ENCODE measurements at places on chromosomes 5 and 9.

DNA sequence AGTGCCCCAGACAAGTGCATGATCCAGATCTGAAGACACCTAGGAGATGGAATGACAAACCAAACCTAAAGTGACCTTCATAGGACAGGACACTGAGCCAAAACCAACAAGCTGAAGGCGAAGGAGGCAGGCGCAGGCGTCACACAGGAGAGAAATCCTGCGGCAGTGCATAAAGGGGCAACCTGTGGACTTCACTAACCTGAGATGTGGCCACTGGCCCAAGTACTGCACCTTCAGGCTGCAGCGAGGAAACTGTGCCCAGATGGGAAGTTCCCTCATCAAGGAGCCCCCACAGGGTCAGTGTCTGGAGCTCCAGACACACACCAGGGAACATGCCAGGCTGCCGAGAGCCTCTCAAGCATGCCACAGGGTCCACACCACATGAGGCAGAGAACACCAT lies 3.7 kb downstream of the IPPK start:
- no peak for DNase-seq

GRCh38 chr5:101253096-101253495 lies 350.0 kb upstream of the ST8SIA4 start:
- no peak for DNase-seq

DNA sequence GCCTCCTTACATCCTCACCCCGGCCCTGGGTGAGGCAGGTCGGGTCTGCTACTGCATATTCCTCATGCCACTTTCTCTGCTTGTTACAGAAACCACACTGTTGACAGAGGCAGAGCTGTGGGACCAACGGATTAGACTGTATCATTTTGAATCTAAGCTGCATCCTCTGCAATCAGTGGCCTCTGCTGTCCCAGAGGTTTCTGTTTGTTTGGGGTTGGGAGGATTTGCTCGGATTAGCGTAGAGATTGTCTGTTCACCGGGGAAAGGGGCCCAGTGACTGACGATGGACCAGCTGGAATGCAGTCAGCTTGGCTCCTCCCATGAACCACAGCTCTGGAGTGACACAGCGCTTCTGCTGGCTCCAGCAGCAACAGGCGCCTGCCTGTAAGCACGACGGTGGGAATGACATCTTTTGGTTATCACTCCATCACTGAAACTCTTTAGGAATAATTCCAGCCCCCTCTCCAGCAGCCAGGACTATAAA lies 37.3 kb upstream of the ADRA1B start:
- DNase-seq: peak; percentile 79

DNA sequence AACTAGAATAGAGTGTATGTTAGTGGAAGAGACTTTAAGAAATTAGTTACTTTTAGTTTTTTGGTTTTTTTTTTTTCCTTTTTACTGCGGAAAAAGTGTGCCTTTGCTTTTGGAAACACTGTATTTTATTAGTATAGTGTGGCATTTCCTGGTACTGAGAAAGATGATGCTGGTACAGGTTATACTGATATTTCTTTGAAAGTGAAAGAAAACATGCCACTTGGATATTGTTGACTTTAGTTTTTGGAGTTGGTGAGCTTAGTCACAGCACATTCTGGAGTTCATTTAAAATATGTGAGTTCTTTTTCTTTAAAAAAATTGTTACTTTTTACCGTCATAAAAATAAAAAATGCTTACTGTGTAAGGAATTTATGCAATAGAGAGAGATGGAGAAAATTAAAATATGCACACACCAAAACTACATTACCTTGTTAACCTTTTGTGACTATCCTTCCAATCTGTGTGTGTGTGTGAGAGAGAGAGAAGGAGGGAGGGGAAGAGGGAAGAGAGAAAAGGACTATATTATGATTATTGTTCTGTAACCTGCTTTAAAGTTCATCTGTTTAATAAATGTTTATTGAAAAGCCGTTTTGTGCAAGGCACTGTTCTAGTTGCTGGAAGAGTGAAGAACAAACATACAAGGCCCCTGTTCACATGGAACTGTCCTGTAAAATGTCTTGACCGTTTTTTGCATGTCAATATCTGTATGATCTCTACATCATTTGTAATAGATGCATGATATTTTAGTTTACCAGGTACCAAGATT lies 1.9 kb downstream of the UGCG start:
- no peak for DNase-seq

DNA sequence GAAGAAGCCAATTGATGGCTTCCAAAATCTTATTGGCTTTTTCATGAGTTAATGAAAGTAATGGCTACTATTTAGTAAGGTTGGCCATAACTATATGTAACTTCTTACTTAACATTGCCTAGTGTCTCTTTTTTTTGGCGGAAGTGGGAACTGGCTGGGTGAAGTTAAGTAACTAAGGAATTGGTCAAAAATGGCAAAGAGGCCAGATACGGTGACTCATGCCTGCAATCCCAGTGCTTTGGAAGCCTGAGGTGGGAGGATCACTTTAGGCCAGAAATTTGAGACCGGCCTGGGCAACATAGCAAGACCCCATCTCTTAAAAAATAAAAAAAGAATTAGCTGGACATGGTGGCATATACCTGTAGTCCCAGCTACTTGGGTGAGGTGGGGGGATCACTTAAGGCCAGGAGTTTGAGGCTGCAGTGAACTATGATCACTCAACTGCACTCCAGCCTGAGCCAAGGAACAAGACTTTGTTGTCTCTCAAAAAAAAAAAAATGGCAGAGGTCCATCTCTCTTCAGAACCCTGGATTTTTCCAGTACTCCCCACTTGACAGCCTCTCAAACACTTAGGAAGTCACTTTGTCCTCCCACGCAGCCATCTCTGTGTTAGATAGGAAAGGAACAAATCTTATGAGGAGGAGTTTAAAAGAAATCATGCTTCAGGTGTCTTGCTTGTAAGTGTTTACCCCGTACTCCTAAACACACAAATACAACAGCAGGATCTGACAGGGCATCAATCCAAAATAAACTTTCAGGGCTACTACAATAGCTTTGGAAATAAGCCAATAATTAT lies 75.7 kb downstream of the TEK start:
- DNase-seq: no peak

DNA sequence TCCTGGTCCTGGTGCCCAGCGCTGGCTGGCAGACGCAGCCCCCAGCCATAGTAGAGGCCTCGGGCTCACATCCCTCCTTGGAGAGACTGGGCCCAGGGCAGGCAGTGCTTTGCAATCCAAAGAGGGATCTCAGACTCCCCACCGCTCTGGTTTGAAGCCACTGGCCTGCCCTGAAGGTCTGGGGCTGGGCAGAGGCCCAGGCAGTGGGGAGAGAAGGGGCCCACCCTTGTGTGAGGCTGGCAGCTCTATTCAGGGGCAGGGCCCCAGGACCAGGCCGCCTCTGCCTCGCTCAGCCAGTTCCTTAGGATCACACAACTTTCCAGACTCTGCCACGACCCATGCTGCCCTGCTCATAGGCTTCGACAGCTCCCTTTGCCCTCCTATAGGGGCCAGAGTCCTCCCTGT lies 10.7 kb upstream of the SEC16A start:
- no peak for DNase-seq

DNA sequence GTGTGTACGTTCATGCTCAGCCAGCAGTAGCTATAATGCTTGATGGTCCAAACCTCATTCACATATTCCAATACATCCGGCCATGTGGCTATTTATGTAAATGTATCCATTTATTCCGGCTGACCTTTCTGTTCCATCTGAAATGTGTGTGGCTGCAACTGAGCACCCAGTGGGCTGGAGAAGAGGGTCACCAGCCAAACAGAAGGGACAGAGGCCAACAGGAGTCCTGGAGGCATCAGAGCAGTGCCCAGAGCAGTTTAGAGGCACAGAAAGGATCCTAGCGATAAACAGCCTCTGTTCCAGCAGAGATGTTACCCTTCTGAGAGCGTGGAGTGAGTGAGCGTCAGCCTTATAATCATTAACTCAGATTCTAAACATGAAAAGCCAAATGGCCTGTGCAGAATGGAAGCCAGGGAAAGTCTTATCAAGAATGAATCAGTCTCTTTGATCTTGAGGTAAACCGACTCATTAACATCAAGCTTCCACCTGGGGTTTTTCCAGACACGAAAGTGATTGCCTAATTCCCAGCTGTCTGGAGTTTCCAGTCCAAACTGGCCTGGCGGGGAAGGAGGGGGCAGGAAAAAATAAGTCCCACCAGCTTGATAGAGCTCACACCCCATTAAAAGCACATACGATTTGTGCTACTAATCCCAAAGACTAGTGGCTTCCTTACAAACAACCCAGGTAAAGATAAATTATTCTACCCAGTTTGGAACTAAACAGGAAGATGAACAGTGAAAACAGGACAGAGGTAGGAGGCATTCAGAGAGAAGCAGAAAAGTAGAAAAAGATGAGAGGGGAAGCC lies 55.7 kb downstream of the SUSD1 start:
- DNase-seq: no peak

GRCh38 chr5:113505181-113505580 lies 8.3 kb upstream of the YTHDC2 start:
- no peak for DNase-seq

GRCh38 chr9:129052592-129052991 lies 16.2 kb downstream of the MIGA2 start:
- no peak for DNase-seq

GRCh38 chr5:157106630-157107461 lies 2.0 kb downstream of the HAVCR2 start:
- DNase-seq: no peak

DNA sequence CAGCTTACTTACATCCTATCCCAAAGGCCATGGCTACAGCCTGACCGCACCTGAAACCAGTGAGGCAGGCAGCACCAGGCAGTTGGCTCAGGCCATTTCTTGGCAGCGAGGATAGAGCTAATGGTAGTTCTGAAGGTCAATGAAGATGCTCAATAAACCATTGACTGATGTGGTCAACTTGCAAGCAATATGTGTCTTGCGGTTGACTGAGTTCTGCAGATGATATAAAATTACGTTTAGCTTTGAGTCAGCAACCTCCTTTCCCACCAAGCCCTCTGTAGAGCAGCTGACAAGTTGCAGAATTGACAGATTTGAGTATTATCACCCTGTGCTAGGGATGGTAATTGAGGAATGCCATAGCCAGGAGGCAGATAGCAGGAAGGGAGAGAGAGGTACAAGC lies 189.0 kb upstream of the PUM3 start:
- DNase-seq: no peak

DNA sequence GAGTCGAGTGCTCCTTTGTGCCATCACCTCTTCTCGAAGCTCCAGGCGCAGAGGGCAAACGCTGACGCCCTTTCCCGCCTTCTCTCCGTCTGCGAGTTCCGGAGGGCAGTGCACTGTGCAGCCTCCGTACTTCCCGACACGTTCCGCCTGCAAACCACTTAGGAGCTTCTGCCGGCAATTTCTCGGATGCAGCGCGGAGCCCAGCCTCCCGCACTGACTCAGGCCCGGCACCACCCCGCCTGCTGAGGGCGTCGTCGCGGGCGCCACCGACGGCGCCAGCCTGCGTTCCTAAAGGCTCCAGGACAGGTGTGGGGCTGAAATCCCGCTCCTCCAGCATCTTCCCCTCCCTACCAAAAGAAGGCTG lies 9.3 kb upstream of the TRIM36 start:
- DNase-seq: no peak

GRCh38 chr9:27280860-27281259 lies 16.1 kb downstream of the EQTN start:
- no peak for DNase-seq

GRCh38 chr5:35988529-35988928 lies 2.7 kb downstream of the UGT3A1 start:
- DNase-seq: no peak

- DNase-seq: no peak
These were observed 206.1 kb downstream of the YTHDC2 start for GRCh38 chr5:113719549-113719948.

GRCh38 chr9:13567833-13568232 lies 288.3 kb upstream of the MPDZ start:
- DNase-seq: no peak

DNA sequence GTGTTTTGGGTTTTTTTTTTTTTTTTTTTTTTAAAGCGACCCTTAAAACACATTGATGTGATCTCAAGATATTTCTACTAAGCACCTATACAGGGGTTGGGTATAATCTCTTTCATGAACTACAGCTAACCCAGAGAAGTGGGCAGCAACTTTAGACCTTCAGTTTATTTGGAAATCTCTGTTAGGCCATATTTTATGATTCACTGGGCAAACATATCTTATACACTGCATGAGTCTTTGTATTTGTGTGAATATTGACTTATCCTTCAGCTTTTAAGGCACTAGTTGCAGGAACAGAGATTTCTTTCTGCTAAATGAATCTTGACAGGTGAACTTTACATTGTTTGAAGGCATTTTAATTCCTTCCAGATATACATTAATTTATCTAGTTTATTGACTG lies 194.4 kb downstream of the ARRDC3 start:
- no peak for DNase-seq

DNA sequence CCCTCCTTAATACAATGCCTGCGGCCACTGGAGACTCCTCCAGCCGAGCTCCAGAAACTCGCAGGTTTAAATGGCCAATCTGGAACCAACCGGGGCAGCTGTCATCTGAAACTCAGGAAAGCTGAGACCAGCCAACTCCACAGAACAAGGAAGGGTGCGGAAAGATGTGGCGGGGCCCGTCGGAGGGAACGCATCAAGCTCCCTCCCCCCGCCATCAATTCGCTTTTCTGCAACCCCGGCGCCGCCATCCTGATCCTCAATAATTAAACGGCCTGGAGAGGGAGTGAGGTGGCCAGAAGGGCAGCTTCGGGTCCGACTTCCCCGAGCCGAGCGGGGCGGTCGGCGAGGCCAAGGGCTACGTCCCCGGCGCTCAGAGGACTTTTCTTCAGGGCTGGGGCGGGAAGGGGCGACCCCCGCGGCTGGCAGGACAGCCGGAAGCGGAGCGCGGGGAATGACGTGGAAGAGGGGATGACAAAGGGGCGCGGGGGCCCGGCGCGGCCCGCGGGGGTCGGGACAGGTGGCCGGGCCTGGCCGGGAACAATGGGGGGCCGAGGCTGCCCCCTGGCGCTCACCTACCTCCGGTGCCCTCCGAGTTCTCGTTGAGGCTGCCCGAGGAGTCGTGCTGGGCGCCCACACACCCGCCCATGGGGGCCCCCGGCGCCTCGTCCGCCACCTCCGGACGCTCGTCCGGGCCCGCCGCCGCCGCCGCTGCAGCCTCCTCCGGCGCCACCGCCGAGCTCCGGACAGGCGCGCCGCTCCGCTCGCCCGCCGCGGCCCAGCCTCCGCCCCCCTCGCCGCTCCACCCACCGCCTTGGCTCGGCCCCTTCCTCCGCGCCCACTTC lies at the start of gene UBTD2:
Gene UBTD2, minus strand, starts transcription at position 745 of the 842 bp plus-strand sequence. Its CDS starts 99 bp downstream, at position 646.
- no peak for DNase-seq

- DNase-seq: no peak
These were observed 71.1 kb upstream of the TBC1D9B start for GRCh38 chr5:179978792-179979191.

GRCh38 chr5:1401536-1402138 lies 43.6 kb downstream of the SLC6A3 start:
- no peak for DNase-seq

DNA sequence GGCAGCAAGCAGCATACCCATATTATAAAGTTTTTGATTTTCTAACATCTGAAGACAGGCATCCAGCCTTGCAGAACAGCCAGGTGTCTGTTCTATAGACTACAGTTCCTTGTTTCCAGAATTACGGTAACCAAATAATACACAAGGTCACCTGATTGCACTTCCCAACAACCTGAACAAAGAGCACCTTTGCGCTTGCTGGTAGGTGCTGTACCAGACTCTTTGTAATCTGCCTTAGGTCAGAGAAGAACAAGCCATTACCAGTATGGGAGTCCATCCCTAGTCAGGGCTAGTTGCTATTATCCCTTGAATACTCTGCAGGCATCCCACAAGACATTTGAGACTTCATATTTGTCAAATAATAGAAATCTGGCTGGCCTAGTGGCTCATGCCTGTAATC lies 256.2 kb downstream of the ARRDC3 start:
- no peak for DNase-seq

- DNase-seq: no peak
These were observed 315.2 kb downstream of the PSAT1 start for GRCh38 chr9:78612091-78612490.

All from fibroblast of skin of left biceps (primary cell).